H1 (cell line): ENCODE measurements at places on chromosomes 2 and 18.

DNA sequence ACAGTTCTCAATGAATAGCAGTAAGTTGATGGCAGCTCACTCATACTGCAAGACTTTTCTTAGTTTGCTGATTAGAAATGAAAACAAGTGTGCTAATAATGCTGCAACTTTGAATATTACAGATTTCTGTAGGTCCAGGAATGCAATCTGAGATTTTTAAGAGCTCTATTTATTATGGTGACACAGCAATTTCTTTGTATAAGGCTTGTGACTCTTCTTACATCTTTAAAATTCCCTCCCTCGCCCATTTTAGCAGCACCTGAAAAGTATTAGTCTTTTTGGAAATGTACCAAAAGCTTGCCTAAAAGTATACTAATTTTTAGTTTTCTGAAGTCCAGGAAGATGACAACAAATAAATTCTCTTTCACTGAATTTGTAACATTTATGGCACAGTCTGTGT lies 4.4 kb upstream of the HTR2B start:
- no peak for DNase-seq

DNA sequence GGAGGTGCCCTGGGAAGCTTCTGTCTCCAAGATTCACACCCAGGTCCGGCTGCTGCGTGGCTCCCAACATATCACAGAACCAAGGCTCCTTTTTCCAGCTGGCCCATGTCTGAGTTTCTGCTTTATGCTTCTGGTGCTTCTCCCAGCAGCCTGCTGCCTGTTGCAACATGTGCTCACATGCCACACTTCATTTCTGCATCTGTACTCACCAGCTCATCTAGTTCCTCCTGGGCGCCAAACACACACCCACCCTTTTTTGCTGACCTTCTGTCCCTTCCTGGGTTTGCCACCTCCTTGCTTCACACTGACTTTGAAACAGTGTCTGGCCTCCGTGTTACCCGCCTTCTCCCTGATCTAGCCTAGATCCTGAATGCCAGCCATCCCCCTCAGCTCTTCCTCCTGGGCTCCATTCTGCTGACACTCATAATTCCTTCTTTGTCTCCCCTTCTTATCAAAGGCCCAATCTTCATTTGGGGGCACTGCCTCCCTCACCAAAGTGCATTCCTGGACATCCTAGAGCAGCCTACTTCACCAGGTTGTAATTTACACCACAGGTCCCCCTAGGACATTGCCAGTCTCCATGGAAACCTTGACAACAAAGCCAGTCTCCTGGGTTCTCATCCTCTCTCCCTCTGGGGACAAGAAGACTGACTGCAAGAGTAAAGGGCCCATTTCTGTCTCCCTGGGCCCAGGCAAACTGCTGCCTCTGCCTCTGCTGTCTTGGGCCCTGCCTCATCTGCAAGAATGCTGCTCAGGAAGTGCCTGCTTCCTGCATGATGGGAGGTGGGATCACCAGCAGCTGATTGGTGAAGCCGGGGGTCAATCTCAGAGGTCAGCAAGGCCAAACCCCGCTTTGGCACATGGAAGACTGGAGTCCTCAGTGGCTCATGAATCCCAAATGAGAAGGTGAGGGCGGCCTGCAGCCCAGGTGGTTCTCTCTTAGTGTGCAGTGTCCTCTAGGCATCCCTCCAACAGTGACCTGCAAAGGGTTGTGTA lies 13.9 kb upstream of the PROM2 start:
- no peak for DNase-seq

- DNase-seq: no peak
Observed at GRCh38 chr2:45134726-45135125, 125.5 kb upstream of the SIX2 start.

DNA sequence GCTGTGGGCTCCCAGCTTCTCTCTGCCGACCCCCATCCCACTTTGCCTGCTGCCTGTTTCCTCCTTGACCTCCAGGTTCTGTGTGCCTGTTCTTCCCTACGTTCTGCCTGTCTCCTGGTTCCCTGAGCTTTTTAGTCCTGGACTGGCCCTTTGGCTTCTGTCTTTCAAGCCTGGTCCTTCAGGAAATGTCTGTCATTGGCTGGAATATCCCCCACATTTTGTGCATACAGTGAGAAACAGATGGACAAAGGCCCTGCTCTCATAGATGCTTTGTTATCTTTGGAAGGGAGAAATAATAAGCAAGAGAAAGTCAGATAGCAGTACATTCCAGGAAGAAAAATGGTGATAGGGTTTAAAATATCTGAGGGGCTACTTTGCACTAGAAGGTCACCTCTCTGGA lies 5.7 kb downstream of the MGAT5 start:
- no peak for DNase-seq

GRCh38 chr2:46448111-46448510 lies 31.3 kb upstream of the TMEM247 start:
- no peak for DNase-seq

GRCh38 chr2:121694398-121695170 lies 42.1 kb downstream of the NIFK start:
- no peak for DNase-seq

GRCh38 chr18:13446610-13447461 lies 228.3 kb downstream of the LDLRAD4 start:
- DNase-seq: no peak
